ENCODE measurements at places on chromosomes 3 and 15.

DNA sequence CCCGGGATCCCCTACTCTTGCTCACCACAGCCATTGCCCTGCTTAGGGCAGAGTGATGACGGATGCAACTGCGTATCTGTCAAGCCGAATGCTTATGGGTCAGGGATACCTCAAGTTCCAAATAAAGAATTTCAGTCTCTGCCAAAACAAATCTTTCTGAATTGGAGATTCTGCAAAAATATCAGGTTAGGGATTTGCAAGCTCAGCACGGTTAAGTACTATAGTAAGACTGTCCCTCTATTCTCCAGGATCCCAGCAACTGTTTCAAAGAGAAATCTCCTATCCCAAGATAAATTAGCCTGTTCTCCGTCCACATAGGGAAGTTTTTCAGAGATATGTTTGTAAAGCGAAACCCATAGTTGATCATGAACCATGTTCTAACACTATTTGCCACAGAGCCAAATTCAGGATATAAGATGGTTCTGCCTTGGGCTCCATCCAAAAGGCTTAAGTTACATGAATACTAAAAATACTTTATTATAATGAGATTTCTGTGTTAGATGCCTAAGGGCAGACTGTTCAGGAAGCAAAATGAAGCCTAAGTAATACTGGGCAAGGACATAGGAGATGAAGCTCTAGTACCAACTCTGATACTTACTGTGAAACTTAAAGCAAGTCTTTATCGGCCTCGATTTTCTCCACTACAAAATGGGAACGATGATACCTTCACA, 100.1 kb upstream of the LPP start:
- no peak for DNase-seq

DNA sequence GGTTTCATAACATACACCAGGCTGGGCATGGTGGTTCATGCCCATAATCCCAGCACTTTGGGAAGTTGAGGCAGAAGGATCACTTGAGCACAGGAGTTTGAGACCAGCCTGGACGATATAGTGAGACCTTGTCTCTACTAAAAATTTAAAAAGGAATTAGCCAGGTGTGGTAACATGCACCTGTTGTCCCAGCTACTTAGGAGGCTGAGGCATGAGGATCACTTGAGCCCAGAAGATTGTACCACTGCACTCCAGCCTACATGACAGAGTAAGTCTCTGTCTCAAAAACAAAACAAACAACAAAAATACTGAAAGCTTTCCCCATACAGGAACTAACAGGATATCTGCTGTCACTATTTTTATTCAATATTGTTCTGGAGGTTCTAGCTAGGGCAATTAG, 20.9 kb downstream of the GREM1 start:
- no peak for DNase-seq

DNA sequence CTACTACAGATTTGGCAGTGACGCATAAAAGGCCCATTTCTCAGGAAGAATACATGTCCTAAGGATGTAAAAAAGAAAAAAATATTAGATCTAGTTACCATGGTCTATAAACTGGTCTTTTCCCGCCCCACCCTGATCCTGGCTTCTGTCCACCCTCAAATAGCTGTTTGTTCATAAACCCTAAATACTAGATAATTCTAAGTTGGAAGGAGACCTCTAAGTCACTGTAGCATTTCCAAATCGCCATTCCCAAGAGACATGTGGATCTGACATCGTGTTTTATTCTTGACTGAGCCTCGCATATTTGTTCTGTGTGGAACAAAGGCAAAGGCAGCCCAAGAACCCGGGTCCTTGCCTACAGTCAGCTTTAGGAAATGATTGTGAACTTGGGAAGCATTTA, 49.0 kb downstream of the LMCD1 start:
- DNase-seq = peak; percentile 64

DNA sequence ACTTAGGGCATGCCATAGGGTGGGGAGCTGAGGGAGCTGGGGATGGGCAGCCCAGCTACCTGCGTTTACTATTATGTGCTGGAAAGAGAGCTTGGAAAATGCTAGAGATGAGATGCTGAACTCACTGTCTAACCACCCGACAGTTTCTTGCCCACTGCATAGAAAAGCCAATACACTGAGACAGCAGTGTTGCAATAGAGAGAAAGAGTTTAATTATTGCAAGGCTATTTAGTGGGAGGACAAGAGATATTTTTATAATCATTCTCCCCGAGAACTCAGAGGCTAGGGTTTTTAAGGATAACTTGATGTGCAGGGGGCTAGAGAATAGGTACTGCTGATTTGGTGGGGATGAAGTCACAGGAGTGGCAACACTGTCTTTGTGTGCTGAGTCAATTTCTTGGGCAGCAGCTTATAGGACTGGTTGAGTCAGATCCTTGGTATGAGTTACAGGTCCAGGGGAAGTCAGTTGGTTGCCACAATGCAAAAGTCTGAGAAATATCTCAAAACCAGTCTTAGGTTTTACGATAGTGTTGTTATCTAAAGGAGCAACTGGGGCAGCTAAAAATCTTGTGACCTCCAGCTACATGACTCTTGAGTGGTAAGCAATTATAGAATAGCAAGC, 205.9 kb downstream of the GABRG3 start:
- no peak for DNase-seq

DNA sequence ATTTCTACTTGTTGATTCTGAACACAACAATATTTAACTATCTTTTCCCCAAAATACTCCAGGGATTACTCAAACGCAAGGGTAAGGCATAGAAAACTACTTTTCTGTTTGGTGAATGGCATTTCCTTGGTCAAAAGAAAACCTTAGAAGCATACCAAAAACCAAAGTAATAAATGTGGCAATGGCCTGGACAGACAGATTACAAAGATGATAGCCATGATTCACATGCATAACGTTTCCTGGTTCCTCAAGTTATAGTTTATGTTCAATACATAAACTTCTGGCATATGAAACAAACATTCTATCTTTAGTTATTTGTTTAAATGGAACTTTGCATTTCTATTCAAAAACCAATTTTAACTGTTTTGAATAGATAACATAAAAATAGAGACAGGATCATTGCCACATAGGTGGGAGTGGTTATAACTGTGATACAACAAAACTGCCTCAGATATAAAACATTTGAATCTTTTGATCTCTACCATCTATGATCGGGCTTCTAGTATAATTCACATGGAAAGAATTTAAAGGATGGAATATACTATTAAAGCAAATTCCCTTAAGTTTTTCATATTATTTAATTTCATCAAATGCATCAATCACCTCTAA, 32.1 kb downstream of the FOXP1 start:
- no peak for DNase-seq

GRCh38 chr3:158864492-158864891, 62.6 kb downstream of the MFSD1 start:
- no peak for DNase-seq

- DNase-seq = no peak
Measured at GRCh38 chr3:128506754-128507153, 13.8 kb upstream of the GATA2 start.
